Right lung (tissue), 10 donors: ENCODE measurements at places on chromosomes 4 and X.

DNA sequence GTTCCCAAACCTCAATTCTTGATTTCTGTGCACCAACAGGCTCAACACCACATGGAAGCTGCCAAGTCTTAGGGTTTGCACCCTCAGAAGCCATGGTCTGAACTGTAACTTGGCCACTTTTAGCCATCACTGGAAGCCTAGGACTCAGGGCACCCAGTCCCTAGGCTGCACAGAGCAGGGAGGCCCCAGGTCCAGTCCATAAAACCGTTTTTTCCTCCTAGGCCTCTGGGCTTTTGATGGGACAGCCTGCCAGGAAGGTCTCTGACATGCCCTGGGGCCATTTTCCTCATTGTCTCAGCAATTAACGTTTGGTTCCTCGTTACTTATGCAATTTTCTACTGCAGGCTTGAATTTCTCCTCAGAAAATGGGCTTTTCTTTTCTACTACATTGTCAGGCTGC is 1259.6 kb downstream of the RAPGEF2 start:
- no peak for DNase-seq

DNA sequence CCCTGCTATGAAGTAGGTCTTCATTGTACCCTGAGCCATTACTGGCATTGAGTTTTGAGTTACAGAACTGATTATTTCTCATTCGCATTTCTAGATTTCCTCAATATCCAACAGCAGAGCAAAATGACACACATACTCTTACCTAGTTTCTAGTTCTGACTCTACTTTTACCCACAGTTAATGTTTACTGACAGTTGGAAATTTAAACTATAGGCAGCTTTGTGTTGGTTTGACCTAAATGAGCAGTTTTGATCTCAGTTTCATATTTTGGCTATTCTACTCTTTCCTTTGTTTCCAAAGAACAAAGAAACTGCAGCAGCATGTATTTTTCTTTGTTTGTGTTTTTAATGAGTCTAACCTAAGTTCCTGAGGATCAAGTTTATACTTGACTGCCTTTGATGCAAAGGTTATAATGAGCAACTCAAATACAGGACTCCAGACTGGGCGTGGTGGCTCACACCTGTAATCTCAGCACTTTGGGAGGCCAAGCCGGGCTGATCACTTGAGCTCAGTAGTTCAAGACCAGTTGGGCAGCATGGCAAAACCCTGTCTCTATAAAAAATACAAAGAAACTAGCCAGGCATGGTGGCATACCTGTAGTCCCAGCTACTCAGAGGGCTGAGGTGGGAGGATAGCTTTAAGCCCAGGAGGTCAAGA is 30.4 kb downstream of the TXK start:
- no peak for DNase-seq

- DNase-seq = no peak
Observed at GRCh38 chr4:15400226-15400625, 27.6 kb upstream of the C1QTNF7 start.

GRCh38 chr4:52874948-52875347 is 12.8 kb downstream of the RASL11B start:
- no peak for DNase-seq

DNA sequence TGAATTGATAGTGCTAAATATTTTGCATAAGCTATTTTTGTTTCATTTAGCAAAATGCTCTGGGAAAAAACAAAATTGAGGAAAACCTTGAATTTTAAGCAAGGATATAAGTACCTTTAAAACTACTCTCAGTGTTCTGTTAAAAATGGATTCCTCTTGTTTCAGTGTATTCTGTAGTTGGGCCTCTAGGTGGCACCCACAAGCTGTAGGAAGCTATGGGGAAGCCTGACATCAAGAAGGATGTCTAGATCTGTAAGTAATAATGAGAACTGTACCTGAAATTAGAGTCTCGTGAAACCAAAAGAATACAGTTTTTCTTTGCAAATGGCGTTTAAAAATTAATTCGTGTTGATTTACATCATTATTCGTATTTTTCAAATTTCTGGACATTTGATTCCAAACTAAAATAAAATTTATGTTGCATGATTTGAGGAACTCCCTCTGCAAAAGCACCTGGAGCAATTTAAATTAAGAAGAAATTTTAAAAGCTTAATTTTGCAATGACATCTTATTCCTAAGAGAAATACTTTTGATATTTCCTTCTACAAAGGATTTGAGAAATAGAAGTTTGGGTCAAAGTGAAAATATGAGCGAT is 51.2 kb downstream of the TMPRSS11E start:
- DNase-seq = peak; percentile 40

DNA sequence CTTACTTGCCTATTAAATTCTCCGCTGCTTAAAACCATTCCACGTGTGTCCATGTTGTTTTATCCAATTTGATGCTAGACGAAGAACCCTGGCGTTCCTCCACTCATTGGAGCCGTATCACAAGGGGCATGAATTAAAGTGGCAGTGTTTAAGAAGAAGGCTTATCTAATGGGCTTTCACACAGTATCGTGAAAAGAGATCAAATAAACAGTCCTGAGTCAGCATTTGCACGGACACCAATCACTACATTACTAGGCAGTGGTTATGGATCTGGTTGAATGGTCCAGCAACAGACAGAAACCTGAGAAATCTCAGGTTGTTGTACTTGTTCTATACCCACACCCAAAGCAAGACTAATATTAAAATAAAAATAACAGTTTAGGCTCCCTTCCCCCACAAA is 671.6 kb downstream of the FAT4 start:
- no peak for DNase-seq

GRCh38 chr4:135594521-135594920 is 1392.9 kb upstream of the PABPC4L start:
- no peak for DNase-seq

- no peak for DNase-seq
Observed at GRCh38 chrX:134949271-134949670, 41.5 kb upstream of the SMIM10 start.

GRCh38 chrX:115958687-115959359 is 211.7 kb upstream of the AGTR2 start:
- DNase-seq = no peak

DNA sequence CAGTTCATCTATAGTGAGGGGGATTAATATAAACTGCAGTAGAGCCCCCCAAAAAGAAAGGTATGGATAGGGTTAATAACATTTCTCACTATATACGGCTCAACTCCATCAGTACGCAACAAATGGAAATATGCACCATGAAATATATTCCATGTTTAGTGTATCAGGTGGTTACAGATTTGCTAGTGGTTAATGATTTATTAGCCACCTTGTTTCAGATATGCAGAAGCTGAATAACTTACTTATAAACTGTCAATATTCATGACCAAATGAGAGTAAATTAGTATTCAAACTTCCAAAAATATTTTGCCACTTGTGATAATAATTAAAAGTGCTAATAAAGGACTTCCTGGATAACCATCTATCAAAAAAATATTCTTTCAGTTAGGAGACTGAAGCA is 14.8 kb downstream of the AMTN start:
- no peak for DNase-seq

- DNase-seq = no peak
Observed at GRCh38 chr4:9765091-9765490, 16.3 kb upstream of the DRD5 start.

DNA sequence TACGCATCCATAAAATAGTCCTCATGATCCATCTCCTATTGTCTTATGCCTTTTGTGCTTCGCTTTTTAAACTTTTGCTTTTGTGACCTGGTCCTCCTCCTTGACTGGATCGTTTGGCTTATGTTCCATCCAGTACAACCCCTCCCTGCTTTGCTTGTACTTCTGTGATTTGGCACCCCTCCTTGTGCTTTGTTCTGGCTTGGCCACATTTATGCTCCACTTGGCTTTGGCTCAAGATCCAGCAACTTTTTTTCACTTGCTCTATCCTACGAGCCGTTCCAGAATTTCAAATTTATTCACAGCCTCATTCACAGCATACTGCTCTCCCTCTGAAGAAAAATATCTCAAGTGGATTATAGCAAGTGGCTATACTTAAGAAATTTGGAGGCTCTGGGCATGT is 28.0 kb upstream of the GLRA2 start:
- no peak for DNase-seq

- DNase-seq = no peak
Observed at GRCh38 chr4:30536231-30536630, 183.9 kb upstream of the PCDH7 start.

DNA sequence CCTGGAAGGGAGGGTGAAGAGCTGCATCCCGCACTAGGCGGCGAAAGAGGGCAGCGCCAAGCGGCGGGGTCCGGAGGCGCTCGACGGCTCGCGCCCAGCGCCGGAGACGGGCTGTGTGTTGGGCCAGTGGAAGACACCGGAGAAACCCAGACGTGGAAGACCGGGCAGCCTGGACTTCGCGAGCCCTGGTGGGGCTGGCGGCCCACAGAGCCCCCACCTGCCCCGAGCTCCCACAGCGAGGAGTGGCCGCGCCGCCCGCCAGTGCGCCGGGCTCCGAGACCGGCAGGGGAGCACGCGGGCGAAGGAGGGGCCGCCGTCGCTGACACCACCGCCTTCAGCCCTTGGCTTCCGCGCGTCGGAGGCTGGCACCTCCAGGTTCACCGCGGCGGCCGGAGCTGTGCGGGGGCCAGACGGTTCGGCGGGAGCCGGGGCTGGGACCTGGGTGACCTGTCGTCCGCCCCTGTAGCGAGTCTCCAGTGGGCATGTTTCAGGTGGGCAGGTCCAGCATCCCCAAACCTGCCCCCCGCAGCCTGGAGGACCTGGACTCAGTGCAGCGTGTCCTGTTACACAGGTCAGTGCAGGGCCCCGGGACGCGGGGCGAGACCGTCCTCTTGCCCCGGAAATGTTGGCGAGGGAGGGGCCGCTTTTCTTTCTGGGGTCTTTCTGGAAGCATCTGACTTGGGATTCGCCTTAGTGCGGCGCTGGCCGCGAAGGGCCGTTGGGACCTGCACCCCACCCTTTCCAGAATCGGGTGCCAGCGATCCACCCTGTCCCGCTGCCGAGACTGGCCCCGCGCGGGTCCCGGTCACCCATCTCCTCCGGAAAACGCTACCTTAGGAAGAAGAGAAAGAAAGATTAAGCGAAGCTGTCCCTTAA is 9.6 kb upstream of the INTU start:
- DNase-seq = peak; percentile 37

DNA sequence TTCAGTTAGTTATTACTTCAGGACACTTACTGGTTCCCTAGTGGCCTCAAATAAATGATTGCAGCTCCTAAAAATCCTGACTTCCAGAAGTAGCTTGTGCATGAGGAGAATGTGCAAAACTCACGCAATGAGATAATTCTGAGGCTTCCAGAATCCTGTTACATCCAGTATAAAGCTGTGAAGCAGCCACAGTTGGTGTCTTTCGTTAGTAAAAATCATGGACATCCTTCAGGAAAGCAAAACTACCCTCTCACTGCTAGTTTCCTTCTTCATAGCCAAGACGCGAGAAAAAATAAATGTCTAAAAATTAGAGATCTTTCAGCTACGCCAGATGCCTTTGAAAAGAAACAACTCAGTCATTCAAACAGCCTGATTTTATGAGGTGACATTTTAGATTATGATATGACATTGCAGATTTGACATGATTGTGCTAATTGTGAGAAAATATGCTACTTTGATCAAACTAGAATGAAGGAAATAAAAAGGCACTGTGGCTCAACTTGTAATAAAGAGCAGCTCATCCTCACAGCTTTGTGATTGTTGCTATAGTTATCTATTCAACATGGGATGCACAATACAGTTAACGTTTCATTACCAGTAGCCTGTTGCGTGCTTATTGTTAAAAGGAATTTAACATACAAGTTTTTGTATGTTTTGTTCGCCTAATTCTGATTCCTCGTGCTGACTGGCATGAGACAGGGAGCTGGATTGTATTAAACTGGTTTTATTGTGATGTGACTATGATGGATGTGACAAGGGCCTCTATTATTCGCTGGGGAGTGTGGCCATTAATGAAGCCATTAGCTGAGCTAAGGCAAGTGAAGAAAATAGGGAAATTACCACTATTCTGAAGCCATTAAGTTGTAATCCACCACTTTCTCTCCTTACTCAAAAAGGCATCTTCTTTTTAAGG is 40.5 kb downstream of the AFF2 start:
- DNase-seq = no peak

GRCh38 chrX:141278306-141278705 is 36.0 kb upstream of the SPANXC start:
- DNase-seq = no peak

DNA sequence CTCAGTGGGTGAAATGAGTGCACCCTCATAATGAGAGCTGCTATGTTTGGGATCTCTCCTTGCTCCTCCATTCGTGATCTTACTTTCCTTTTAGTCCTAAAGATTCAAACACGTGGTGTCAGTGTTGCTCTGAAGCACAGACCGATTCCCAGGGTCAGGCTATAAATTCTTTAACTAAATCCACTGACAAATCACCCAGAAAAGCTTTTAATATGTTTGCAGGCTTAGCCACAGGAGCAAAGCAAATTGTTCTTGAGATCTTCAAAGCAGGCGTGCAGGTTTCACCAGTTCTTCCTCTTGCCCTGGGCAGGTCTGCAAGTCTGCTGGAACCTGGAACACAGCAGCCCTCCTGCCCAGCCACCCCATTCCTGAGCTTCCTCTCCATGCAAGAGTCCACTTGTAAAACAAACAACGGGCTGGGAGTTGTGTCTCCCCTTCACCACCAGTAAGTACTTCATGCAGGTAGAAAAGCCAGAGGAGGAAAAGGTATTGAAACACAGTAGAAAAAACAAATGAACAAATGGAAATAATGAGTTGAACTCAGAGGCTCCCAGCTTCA is 70.1 kb upstream of the ENPP6 start:
- peak; percentile 60 for DNase-seq

GRCh38 chrX:23896981-23897380 is 10.8 kb downstream of the APOO start:
- no peak for DNase-seq

DNA sequence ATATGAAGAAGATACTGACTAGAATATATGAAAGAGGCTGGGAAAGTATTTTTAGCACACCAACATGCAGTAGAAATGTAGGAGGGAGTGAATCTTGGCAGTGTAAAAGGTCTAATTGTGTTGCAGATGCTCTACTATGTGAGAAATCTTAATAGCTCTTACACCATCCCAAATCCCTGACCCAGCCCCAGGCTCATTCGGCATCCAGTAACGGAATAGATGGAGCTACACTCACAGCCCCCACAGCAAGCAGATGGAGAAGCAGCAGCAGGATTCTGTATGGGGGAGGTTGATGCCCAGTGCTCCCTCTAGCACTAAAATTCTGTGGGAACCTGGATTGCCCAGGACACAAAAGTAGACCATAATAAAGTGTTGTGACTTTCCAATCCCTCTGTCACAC is 153.2 kb upstream of the PRDX4 start:
- no peak for DNase-seq

DNA sequence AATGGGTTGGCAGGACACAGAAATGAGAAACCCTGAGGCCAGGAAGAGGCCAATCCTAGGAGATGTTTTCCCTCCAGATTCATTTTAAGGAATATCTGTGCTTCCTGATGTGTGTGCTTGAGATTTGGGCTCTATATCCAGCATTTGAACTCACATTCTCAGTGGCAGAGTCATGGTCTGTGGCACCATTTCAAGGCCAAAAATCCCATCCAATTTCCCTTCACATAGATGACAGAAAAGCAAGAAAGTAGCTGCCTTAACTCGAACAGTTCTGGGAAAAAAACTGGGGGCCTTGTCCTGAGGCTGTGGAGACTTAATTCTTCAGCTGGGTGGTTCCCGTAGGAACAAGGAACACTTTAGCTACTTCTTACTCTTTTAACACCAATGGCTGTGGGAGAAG is 27.4 kb downstream of the TAF7L start:
- DNase-seq = no peak

GRCh38 chrX:10474913-10475568 is 145.3 kb downstream of the MID1 start:
- DNase-seq = no peak

- no peak for DNase-seq
Observed at GRCh38 chrX:78945186-78945912, at the start of gene P2RY10. TSS of gene P2RY10 (plus strand) at chrX:78945391. CDS start at chrX:78960521, 15,130 bp downstream.

- peak; percentile 93 for DNase-seq
Observed at GRCh38 chr4:56958111-56958517, 19.3 kb downstream of the NOA1 start.
